ENCODE measurements at places on chromosomes 1 and 21. TPM values are rescaled to one million over a fixed set of nuclear protein-coding genes. Genes with fewer than 3 reads are reported as not detected.

DNA sequence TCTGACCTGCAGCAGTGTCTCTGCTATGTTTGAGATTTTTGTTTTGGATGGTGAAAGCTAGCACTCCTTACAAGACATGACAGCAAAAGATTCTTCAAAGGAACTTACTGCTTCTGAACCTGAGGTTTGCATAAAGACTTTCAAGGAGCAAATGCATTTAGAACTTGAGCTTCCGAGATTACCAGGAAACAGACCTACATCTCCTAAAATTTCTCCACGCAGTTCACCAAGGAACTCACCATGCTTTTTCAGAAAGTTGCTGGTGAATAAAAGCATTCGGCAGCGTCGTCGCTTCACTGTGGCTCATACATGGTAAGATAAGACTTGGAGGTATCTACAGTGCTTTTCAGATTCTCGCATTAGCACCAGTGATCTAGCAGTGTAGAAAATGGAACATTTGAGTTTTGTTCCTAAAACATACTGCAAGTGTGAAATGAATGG, 200.2 kb downstream of the PDE4B start:
- H3K27me3 ChIP-seq, result peaks cover 3% of the 10 kb centered on the region
- no peaks in the 10 kb centered on the region for H3K36me3 ChIP-seq
- H3K27ac ChIP-seq, result no peak overlapping the region
- H3K4me3 ChIP-seq, result no peak overlapping the region
- DNase-seq, result no peak
- no peaks in the 10 kb centered on the region for H3K4me1 ChIP-seq

DNA sequence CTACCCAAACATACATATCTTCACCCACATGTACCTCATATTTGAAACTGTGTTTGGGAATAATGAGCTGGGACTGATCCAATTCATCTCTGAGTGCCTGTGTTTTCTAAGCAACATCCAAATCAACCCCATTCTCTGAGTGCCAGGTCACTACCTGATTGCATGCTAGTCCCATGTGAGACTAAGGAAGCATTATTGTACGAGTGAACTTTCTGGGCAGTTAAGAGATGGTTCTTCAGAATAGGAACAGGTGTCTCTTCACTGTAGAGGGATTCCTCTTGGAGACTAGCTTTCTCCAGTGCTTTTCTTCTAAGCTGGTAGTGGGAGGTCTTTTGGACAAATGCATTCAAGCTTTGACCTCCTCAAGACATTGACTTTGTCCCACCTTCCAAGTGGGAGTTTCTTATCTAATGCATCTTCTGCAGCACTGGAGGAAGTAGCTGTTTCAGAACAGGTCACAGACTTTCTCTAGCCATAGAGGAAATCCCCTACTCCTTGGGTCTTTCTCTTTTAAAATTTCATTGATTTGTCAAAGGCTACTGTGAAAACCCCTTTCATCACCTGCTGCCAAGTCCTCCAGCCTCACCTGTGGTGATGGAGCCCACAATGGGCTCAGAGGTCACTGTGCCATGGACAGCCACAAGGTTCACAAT, 172.0 kb upstream of the KIAA0040 start:
- no peak for DNase-seq
- no peak overlapping the region for H3K27ac ChIP-seq
- no peak overlapping the region for H3K4me3 ChIP-seq
- H3K4me1 ChIP-seq, result no peaks in the 10 kb centered on the region

DNA sequence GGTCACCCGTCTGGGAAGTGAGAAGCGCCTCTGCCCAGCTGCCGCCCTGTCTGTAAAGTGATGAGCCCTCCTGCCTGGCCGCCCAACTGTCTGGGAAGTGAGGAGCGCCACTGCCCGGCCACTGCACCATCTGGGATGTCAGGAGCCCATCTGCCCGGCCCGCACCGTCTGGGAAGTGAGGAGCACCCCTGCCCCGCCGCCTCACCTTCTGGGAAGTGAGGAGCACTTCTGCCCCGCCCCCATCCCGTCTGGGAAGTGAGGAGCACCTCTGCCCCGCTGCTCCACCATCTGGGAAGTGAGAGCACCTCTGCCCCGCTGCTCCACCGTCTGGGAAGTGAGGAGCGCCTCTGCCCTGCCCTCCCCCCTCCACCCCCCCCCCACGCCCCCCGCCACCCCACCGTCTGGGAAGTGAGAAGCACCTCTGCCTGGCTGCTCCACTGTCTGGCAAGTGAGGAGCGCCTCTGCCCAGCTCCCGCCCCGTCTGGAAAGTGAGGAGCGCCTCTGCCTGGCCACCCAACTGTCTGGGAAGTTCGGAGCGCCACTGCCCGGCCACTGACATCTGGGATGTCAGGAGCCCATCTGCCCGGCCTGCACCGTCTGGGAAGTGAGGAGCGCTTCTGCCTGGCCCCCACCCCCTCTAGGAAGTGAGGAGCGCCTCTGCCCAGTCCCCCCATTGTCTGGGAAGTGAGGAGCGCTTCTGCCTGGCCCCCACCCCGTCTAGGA, 4.5 kb upstream of the ZZZ3 start:
- DNase-seq, result no peak
- H3K4me1 ChIP-seq, result peaks cover 6% of the 10 kb centered on the region
- H3K4me3 ChIP-seq, result no peak overlapping the region
- H3K36me3 ChIP-seq, result peaks cover 3% of the 10 kb centered on the region
- H3K27ac ChIP-seq, result no peak overlapping the region

DNA sequence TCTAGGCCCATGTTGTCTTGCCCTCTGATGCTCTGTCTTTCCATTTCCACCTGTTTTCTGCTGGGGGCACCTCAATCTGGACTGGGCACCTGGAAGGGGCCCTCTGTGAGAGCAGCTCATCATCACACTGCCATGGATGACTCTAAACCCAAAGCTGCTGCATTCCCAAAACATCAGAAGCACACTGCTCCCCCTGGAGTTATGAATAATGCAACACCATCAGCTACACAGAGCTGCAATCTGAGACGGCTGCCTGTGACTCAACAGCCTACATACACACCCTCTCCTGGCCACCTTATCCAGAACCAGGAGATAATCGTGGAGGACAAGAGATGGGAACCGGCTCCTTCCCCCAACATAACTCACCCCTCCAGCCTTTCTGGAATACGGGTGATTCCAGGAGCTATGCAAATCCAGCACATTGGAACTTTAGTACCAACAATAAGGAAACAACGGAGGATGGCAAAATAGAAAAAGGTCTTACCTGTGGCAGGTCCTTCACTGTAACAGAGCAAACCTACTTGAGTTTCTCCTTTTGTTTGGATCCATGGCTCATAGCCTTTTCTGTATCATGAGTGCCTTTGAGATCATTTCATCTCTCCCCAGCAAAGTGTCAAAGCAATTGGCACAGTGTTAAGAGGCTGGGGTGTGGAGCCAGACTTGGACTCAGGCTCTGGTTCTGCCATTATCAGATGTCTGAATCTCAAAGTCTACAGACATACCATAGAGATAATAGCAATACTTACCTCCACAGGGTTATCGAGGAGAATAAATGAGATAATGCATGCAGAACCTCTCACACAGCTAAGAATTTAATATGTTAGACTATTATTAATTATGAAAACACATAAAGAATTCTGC, 29.3 kb downstream of the AK2 start:
- H3K27ac ChIP-seq, result no peak overlapping the region
- H3K4me3 ChIP-seq, result no peak overlapping the region
- no peaks in the 10 kb centered on the region for H3K27me3 ChIP-seq
- peak; percentile 5 for DNase-seq

FRRS1 gene
- total RNA-seq, result 1.1 TPM

CLCA1 gene
- total RNA-seq, result not detected

OR2T2 gene
- total RNA-seq, result not detected

HES3 gene
- total RNA-seq, result not detected

LAPTM5 gene
- 642 TPM for total RNA-seq
